T-cell (primary cell): ENCODE measurements at places on chromosomes 7 and 10.

DNA sequence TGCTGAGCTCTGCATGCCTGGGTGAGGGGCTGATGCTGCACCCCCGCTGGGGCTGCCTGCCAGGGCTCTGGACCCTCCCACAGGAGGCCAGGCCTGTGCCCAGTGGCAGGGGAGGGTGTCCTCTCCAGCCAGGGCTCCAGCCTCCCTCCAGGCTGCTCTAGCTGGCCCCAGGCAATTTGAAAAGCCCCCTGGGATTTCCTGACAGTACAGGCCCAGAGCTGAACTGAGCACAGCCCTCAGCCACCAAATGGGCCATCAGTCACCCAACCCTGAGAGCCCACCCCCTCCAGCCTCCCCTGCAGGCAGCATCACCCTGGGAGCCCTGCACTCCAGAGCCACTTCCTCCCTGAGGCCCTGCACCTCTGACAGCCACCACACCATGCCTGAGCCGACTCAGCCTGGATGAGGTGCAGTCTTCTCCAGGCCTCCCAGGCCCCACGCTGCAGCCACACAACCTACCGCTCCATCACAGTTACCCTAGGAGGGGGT, 101.8 kb upstream of the RET start:
- H3K4me3 ChIP-seq, result no peak overlapping the region
- no peak for DNase-seq
- peaks cover 31% of the 10 kb centered on the region for H3K27me3 ChIP-seq
- H3K4me1 ChIP-seq, result no peaks in the 10 kb centered on the region

DNA sequence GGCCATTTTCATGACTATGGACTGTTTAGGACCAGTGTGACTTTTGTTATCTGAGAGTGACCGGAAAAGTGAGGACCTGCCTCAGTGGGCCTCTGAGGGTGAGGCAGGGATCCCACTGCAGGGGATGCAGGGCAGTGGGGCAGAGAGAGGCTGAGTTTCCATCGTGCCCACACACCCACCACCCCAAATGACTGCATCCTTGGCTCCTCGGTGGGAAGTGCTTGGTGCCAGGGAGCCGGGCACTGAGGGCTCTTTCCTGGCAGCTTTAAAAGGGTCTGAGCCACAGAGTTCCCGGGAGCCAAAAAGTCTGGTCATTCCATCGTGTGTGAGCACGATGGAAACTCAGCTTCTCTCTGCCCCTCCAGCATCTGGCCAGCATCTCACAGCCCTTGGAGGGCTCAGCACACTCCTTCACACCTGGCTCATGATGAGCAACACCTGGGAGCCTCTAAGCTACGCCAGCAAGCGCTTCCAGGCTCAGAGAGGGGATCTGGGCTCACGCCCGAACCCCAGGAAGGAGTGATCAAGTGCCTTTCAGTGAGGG, 59.1 kb downstream of the RAMP3 start:
- H3K4me3 ChIP-seq, result no peak overlapping the region
- DNase-seq, result no peak
- no peaks in the 10 kb centered on the region for H3K36me3 ChIP-seq
- peaks cover 44% of the 10 kb centered on the region for H3K27me3 ChIP-seq
- H3K27ac ChIP-seq, result no peak overlapping the region

DNA sequence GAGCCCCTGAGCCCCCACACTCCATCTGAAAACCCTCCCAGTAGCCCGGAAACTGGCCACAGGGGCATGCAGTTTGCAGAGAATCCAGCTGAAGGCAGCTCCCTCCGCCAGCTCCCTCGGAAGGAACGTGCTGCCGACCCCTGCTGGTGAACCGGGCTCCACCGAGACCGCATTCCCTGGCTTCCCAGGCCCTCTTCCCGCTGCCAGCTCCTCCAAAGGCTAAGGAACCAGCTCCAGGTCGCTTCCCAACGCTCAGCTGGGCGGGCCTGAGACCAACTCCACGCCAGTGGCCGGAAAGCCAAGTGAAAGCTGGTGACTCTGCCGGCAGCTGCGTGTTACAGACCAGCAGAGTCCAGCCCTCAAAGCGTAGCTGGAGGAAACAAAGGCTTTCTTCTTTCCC, 35.8 kb downstream of the GPER1 start:
- no peak for DNase-seq
- H3K27ac ChIP-seq, result no peak overlapping the region
- H3K4me3 ChIP-seq, result no peak overlapping the region
- H3K36me3 ChIP-seq, result peaks cover 14% of the 10 kb centered on the region
- H3K27me3 ChIP-seq, result no peaks in the 10 kb centered on the region
- no peaks in the 10 kb centered on the region for H3K4me1 ChIP-seq

DNA sequence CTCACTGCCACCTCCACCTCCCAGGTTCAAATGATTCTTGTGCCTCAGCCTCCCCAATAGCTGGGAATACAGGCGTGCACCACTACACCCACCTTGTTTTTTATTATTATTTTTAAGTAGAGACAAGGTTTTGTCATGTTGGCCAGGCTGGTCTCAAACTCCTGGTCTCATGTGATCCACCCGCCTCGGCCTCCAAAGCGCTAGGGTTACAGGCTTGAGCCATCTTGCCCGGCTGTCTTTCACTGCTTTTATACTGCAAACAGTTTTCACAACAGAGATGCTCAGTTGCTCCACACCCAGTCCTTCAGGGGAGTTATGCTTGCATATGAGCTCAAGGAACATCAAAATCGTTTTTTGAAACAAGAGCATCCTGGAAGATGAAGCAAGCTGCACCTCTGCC, 1.3 kb upstream of the PRR15 start:
- H3K27me3 ChIP-seq, result peaks cover 59% of the 10 kb centered on the region
- H3K4me3 ChIP-seq, result no peak overlapping the region
- H3K27ac ChIP-seq, result no peak overlapping the region
- no peaks in the 10 kb centered on the region for H3K36me3 ChIP-seq
- peaks cover 6% of the 10 kb centered on the region for H3K4me1 ChIP-seq

DNA sequence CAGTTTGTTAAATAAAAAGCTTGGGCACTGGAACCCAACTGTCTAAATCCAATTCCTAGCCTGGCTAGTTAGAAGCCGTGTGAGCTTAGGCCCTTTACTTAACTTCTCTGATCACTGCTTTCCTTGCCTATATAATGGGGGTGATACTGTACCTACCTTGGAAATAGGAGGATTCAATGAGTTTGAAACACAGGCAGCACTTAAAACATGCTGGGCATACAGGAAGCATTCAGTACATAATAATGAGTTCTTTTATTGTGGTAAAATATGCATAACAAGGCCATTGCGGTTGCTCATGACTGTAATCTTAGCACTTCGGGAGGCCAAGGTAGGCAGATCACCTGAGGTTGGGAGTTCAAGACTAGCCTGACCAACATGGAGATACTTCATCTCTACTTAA, 47.4 kb upstream of the SEPHS1 start:
- H3K4me3 ChIP-seq, result no peak overlapping the region
- no peaks in the 10 kb centered on the region for H3K4me1 ChIP-seq
- no peak overlapping the region for H3K27ac ChIP-seq
- peaks cover 19% of the 10 kb centered on the region for H3K27me3 ChIP-seq

DNA sequence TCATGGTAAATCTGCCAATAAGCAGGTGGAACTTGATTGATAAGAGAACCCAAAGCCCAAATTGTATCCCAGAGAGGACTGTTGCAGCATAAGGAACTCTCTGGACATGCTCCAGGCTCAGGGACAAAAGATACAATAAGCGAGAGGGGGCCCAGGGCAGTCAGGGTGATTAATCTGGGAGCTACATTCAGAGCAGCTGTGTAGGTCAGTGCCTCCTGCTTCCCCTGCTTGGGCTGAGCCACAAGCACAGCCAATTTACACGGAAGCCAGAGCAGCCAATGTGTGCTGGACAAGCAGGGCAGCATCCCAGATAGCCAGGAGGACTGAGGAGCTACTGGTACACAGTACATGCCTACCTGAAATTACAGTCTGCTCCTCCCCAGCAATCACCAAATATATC, 24.2 kb downstream of the MYPN start:
- H3K4me1 ChIP-seq, result no peaks in the 10 kb centered on the region
- H3K36me3 ChIP-seq, result no peaks in the 10 kb centered on the region
- no peak for DNase-seq
- H3K27ac ChIP-seq, result no peak overlapping the region

DNA sequence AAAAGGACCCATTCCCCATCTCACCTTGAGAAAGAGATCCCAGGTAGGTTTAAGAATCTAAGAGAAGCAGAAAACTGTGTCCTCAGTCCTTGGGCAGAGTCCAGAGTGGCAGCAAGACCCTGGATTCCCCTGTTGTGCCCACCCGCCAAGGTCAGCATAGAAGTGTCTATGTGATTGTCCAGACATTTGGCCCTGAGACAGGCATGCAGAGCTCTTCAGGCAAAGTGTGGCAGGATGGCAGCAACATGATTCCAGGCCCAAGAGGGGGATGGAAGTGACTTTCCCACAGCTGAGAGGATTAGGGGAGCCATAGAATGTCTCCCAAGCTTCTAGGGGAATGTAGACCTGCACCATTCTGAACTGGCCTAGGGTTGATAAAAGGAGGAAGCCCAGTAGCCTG, 39.1 kb upstream of the OPALIN start:
- no peaks in the 10 kb centered on the region for H3K4me1 ChIP-seq
- no peak for DNase-seq
- H3K27ac ChIP-seq, result no peak overlapping the region
- no peak overlapping the region for H3K4me3 ChIP-seq
- H3K36me3 ChIP-seq, result no peaks in the 10 kb centered on the region

DNA sequence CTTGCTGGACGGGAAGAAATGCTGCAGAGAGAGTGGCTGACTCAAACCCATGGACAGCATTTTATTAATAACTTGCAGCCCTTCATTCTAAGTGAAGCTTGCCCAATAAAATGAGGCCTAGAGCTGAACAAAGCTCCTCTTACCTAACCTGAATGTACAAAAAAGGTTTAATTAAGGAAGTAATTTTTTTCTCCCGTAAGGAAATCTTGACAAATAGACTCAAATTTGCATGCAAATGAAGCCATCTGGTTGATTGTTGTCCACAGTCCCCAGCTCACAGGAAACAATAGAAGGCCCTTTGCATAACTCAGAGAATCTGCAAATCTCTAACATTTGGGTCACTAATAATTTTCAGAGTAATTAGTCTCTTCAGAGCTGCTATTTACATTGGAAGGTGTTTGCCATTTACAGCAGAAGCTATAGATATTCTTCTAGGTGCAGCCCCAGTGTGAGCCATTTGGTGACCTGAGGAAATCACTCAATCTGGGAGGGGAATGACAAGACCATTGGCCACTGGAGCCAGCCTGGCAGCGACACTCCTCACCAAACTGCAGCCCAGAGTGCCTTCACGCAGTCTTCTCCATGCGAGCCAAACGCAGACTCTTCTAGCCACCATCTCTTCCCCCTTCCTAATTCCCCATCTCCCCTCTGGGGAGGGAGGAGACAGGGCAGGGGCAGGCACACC, 483.0 kb upstream of the C7orf33 start:
- no peaks in the 10 kb centered on the region for H3K4me1 ChIP-seq
- no peaks in the 10 kb centered on the region for H3K36me3 ChIP-seq
- no peak overlapping the region for H3K27ac ChIP-seq
- H3K27me3 ChIP-seq, result no peaks in the 10 kb centered on the region
- no peak for DNase-seq

- H3K27me3 ChIP-seq, result no peaks in the 10 kb centered on the region
- H3K27ac ChIP-seq, result no peak overlapping the region
- no peaks in the 10 kb centered on the region for H3K36me3 ChIP-seq
- no peak for DNase-seq
- H3K4me3 ChIP-seq, result no peak overlapping the region
Observed at GRCh38 chr10:68099736-68100135, 9.6 kb upstream of the MYPN start.

DNA sequence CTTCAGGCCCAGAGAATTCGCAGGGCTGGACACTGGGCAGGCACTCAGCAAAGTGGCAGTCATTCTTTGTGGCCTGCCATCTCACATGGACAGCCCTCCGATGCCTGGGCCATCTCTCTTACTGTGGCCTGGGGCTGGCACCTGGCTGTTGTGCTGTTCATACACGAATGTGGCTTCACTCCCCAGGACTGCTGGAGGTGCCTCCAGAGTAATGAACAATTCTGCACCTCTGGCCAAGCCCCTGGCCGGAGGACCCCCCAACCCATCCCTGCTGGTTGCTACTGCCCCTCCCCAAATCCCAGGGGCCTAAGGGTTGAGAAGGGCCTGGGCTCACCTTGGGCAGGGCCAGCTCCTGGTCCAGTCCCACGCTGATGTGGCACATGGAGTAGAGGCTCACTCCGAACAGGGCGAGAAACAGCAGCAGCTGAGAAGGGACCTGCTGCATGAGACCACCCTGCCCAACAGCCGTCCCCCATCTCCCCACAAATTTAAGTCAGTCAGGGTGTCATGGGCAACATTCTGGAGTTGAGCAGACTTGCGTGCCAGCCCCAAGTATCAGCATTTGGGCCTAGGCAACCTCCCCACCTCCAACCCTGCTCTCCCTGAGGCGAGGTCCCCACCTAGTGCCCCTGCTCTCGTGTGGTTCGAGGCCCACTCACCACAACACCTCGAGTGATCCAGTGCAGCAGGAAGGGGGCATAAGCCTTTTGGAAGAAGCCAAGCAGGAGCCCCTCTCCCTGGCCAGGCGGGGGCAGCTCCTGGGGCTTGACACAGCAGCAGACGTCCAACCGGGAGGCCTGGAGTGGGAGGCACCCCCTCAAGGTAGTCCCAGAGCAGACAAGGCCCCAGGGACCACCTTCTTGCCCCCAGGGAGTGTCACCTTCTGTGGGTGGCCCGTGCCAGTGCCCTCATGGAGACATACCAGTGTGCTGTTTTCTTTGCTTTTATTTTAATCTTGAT, 9.4 kb downstream of the NPC1L1 start:
- no peak for DNase-seq
- no peak overlapping the region for H3K27ac ChIP-seq
- no peaks in the 10 kb centered on the region for H3K4me1 ChIP-seq
- H3K4me3 ChIP-seq, result no peak overlapping the region
- H3K36me3 ChIP-seq, result no peaks in the 10 kb centered on the region
- H3K27me3 ChIP-seq, result peaks cover 4% of the 10 kb centered on the region

DNA sequence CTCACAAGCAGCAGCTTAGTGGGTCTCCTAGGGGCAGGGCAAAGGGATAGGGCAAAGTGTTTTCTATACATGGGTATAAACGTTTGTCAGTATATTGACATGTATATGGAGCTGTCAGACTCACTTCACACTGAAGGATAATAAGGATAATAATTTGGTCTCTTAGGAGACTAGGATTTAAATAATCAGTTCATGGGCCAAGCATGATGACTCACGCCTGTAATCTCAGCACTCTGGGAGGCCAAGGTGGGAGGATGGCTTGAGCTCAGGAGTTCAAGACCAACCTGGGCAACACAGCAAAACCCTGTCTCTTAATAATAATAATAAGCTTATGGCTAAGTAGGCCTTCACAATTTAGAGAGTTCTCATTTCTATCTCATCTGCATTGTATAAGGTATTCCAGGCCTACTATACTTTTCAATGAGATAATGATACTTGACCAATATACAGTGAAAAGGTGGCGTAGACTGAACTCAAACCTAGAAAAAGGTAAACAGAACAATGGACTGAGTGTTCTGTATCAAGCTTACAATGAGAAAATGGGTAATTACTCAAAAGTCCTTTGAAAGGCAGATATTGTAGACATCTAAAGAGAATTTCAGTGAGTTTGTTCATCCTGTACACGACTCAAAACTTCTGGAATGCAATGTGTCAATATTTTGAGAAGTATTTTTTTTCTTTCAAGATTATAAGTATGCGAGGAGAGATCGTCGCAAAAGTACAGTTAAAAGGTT, 7.0 kb downstream of the GSAP start:
- no peak overlapping the region for H3K27ac ChIP-seq
- H3K27me3 ChIP-seq, result no peaks in the 10 kb centered on the region
- DNase-seq, result no peak
- H3K4me3 ChIP-seq, result no peak overlapping the region
- peaks cover 3% of the 10 kb centered on the region for H3K4me1 ChIP-seq
- H3K36me3 ChIP-seq, result no peaks in the 10 kb centered on the region
